ENCODE measurements at places on chromosomes 1 and 21. TPM values are rescaled to one million over a fixed set of nuclear protein-coding genes. Genes with fewer than 3 reads are reported as not detected.

Gene HAPLN2
- not detected for total RNA-seq

Gene CRYAA
- total RNA-seq, result not detected

Gene LENEP
- 0.88 TPM for total RNA-seq

Gene GPX7
- total RNA-seq, result 74.0 TPM

Gene FYB2
- total RNA-seq, result not detected

Gene DCST1
- total RNA-seq, result not detected

DNA sequence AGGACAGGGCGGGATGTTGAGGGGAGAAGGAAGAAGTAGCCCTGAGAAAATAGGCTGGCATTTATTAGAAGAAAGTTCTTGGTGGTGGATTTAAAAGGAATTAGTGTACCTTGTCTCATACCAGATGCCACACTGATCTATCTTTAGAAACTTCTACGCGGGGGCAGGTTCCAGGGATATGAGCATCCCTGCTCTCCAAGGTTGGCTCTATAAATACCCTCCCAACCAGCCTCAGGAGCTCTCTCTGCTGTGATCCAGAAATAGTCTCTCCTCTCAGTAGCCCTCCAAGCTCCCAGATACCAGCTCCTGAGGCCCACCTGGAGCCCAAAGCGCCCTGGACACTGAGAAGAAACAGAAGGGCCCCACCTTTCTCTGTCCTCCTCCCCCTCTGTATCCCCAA is 128.3 kb upstream of the TNR start:
- DNase-seq, result no peak

- DNase-seq, result no peak
These were observed 200.0 kb downstream of the SLC45A1 start for GRCh38 chr1:8517661-8518489.

DNA sequence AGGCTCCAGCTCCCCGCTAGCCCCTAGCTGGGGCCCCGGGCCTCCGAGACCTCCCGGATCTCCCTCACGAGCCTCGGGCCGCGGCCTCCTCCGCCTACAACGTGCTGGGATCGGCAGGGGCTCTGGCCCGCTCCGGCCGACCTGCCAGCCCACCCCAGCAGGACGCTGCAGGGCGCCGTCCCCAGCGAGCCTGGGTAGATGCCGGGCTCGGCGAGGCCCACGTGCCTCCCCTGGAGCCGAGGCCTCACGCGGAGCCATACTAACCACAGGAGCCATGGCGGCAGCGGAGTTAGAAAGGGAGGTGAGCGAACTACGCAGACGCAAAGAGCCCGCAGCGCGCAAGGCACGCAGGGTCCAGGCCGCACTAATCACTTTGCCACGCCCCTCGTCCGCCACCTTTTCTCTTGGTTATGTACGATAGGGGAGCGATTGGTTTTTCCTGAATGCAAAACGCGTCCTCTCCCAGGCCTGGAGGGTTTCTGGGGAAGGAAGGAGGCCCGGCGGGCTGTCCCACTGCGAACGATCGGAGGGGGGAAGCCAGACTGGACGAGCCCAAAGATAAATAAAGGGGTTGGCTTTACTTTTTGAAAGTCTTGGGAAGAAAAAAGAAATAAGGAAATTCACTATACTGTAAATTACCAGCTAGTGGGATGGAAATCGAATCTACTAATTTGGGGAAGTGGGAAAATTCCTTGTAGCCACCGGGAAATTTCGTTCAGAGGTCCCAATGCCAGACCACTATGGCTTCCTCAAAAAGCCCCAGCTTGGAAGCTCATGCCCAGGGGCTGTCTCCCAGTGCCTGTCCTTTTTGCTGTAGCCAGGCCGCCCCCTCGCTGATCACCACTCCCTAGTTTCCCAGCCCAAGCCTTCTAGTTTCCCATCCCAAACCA is at the start of gene RPL22:
TSS of gene RPL22 (minus strand) at position 298 of the 890 bp plus-strand sequence. CDS start at position 276, 22 bp downstream.
- peak; percentile 99 for DNase-seq

GRCh38 chr1:218705391-218705790 is 360.3 kb downstream of the TGFB2 start:
- no peak for DNase-seq

- no peak for DNase-seq
These were observed 292.8 kb downstream of the PTBP2 start for GRCh38 chr1:97014426-97014825.

DNA sequence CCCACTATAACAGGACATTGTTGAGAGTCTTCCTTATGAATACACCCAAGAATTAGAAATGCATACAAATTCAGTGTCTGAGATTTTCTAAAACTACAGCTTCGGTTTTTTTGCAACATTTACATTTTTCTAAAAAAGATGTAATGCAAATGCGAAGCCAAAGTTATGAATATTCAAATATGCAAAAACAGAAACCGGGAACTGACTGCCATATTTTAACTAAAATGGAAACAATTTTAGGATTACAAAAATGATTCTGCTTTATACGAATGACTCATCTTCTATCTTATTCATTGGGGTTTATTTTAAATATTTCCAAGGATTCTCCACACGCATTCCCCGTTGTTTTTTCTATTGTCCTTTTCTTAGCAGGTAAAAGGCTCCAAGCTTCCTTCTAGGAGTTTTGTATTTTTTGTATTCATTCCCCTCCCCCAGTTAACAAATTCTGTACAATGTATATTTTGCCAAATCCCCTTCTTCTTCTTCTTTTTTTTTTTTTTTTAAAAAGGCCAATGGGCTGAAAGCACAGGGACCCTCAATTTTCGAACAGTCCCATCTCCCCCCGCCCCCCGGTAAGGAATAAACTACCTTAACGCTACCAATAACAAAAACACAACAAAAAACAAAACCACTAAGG is 1.0 kb downstream of the ARPC5 start:
- no peak for DNase-seq

- no peak for DNase-seq
These were observed 142.0 kb upstream of the CD34 start for GRCh38 chr1:208052926-208053407.

DNA sequence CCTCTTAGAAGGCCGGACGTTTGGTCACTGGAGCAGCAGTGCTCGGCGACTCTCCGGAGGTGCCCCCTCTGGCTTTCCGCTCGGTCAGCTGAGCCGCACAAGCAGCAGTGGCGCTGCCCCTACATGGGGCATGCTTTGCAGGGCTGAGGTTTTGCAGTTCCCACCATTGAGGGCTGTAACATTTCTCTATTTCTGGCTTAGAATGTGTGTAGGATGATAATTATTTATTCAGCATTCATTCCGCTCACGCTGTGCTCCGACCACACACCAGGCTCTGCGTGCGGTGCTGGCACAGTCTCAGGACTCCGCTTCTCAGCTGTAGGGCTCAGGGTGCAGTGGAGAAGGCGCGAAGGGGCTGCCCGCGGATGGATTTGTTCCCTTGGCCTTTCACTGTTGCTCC is 119.5 kb downstream of the PCBP3 start:
- DNase-seq, result peak; percentile 45

DNA sequence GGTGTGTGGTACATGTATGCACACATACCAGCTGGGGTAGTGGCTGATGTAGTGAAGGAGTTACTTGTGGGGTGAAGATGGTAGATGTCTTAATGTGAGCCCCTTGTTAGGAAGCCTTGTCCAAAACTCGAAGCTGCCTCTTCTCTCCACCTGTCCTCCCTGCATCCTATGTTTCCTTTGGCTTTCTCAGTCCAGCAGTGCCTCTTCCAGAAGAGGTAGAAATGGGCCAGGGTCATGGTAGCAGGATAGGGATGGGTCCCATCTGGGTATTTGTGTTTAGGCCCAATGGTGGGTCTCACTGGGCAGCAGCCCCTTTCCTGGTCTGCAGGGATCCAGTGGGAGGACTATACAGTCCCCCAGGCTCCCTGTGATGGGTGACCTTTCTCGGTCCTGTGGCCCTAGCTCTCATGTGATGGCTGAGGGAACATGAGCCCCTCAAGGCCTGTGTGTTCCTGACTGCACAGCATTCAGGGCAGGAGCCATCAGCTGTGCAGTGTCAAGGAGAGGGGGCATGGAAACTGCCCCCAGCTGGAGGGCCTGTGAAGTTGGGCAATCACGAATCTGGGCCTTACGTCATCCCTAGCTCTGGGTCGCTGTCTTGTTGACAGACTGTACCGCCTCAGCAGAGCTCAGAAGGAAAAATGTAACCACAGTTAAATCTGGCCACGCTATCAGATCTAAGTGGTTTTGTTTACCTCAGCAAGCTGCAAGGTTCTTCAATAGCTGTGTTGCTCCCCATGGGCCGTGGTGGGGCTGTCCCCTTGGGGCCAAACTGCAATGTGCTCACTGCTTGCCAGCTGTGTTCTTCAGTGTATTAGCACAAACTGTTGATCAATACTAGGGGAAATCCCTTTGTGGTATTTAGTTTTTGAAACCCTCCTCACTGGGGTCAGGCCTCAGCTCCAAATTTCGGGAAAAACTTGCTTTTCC is 82.7 kb downstream of the NOS1AP start:
- DNase-seq, result no peak
